Karpas-422 (cell line): ENCODE measurements at places on chromosomes 5 and 9. TPM values are rescaled to one million over a fixed set of nuclear protein-coding genes. Genes with fewer than 3 reads are reported as not detected.

PDZD2 gene
- total RNA-seq: not detected in 2 replicates

GRCh38 chr9:15725953-15726352, 173.1 kb downstream of the CCDC171 start:
- no peak overlapping the region for H3K4me3 ChIP-seq
- H3K27ac ChIP-seq: no peak overlapping the region
- H3K36me3 ChIP-seq: no peaks in the 10 kb centered on the region
- no peaks in the 10 kb centered on the region for H3K27me3 ChIP-seq
- H3K4me1 ChIP-seq: no peaks in the 10 kb centered on the region
- DNase-seq: no peak

GRCh38 chr9:23343226-23343625, 482.8 kb downstream of the ELAVL2 start:
- no peak overlapping the region for H3K27ac ChIP-seq
- no peak for DNase-seq
- no peaks in the 10 kb centered on the region for H3K4me1 ChIP-seq
- no peaks in the 10 kb centered on the region for H3K27me3 ChIP-seq

FAXDC2 gene
- not detected in 2 replicates for total RNA-seq

- DNase-seq: no peak
- H3K36me3 ChIP-seq: no peaks in the 10 kb centered on the region
- H3K4me1 ChIP-seq: no peaks in the 10 kb centered on the region
- no peak overlapping the region for H3K27ac ChIP-seq
- no peaks in the 10 kb centered on the region for H3K27me3 ChIP-seq
Measured at GRCh38 chr9:90331826-90332575, 310.6 kb downstream of the DIRAS2 start.

IL5 gene
- not detected in 2 replicates for total RNA-seq

- H3K27ac ChIP-seq: no peak overlapping the region
- DNase-seq: no peak
- H3K36me3 ChIP-seq: no peaks in the 10 kb centered on the region
- no peaks in the 10 kb centered on the region for H3K27me3 ChIP-seq
Measured at GRCh38 chr9:98883276-98883675, 60.4 kb upstream of the COL15A1 start.

GRCh38 chr5:14463629-14464028, 118.0 kb upstream of the OTULINL start:
- no peaks in the 10 kb centered on the region for H3K27me3 ChIP-seq
- no peak for DNase-seq
- no peak overlapping the region for H3K4me3 ChIP-seq
- H3K36me3 ChIP-seq: no peaks in the 10 kb centered on the region

GRCh38 chr5:127776477-127776876, 73.3 kb downstream of the CCDC192 start:
- no peak overlapping the region for H3K4me3 ChIP-seq
- DNase-seq: no peak
- H3K27ac ChIP-seq: no peak overlapping the region
- H3K36me3 ChIP-seq: no peaks in the 10 kb centered on the region

GRCh38 chr5:147887026-147887627, 8.6 kb downstream of the SCGB3A2 start:
- DNase-seq: peak; percentile 77
- no peaks in the 10 kb centered on the region for H3K4me1 ChIP-seq
- H3K27ac ChIP-seq: no peak overlapping the region
- no peaks in the 10 kb centered on the region for H3K27me3 ChIP-seq

CTXN3 gene
- total RNA-seq: not detected in 2 replicates

- H3K4me3 ChIP-seq: no peak overlapping the region
- no peak overlapping the region for H3K27ac ChIP-seq
Measured at GRCh38 chr5:36796155-36796554, 80.4 kb upstream of the NIPBL start.

DNA sequence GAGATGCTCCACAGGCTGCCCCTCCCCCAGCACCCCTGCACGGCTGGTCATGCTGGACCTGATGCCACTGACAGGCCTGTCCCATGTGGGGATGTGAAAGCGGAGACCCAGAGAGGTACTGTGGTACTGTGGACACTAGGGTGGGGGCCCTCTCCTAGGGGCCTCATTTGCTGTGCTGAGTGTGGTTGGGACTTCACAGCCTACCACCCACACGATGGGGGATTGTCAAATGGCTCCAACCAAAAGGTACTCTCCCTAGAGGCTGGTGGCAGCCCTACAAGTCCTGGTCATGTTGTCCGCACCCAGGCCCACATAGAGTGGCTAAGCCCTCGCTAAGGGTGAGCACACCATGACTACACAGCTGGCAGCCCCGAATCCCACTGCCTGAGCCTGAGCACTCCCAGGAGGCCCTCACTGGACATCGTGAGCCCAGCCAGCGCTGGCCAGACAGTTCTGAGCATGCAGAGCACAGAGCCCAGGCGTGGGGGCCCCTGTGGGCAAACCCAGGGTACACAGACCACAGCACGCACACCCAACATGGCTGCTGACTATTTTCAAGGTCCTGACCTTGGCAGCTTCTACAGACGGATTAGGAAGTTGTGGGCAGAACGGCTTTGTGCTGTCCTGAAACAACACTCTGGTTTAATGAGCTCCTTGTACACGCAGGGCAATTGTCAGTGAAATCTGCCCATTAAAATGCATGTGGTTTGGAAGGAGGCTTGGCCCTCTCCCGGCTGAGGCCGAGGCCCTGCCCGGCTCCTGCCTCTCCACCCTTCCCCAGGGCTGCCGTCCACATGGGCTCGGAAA, 214.1 kb downstream of the HSPA4 start:
- H3K4me3 ChIP-seq: no peak overlapping the region
- no peaks in the 10 kb centered on the region for H3K4me1 ChIP-seq
- no peak for DNase-seq
- H3K36me3 ChIP-seq: no peaks in the 10 kb centered on the region

GRCh38 chr5:119275601-119276173, 80.1 kb upstream of the TNFAIP8 start:
- peak; percentile 98 for DNase-seq
- no peaks in the 10 kb centered on the region; the same call in 1 of the 2 replicates for H3K36me3 ChIP-seq
- H3K4me1 ChIP-seq: peaks cover 84% of the 10 kb centered on the region
- peak overlapping the region; percentile 60 for H3K4me3 ChIP-seq

DNA sequence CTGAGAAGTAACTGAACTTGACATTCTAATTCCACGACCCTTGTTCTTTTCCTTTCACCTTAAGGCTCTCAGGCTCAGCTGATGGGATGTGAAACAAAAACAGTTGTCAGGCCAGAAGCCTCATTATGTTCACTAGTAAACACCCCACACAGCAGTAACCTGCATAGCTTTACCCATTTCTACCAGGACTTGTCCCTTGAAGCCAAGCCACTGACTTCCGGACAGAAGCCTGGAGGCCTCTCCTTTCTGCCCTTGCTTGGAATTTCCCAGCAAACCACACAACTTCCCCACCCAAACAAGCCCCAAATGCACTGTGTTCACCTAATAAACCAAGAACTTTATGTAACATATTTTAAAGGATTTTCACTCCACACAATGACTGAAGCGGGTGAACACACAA, 19.6 kb downstream of the PRUNE2 start:
- no peak overlapping the region for H3K4me3 ChIP-seq
- H3K27ac ChIP-seq: no peak overlapping the region
- no peaks in the 10 kb centered on the region for H3K27me3 ChIP-seq
- no peaks in the 10 kb centered on the region for H3K36me3 ChIP-seq

RNF130 gene
- total RNA-seq: 0.41 TPM in 1 of 2 replicates, not detected in the other

GRCh38 chr5:149995385-149996204, 4.9 kb downstream of the TIGD6 start:
- no peaks in the 10 kb centered on the region for H3K36me3 ChIP-seq
- H3K4me3 ChIP-seq: no peak overlapping the region
- H3K4me1 ChIP-seq: peaks cover 10% of the 10 kb centered on the region
- no peak overlapping the region for H3K27ac ChIP-seq

MEIKIN gene
- not detected in 2 replicates for total RNA-seq

DNA sequence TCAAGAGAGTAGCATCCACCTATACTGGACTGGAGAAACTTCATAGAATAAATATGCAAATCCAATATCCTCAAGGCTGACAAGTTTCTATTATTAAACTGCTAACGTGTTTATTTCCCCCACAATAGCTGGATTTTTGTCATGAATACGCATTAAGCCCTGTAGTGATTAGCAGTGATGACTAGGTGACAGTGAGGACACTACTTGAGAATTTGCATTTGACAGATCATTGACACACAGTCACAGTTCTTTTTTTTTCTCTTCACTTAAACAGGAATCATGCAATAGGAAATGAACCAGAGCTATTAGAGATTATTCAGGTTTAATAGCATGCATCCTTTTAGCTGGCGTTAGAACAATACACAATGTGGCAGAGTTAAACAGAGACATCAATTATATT, 35.3 kb downstream of the MPDZ start:
- H3K27ac ChIP-seq: no peak overlapping the region
- no peak overlapping the region for H3K4me3 ChIP-seq

TMEM215 gene
- not detected in 2 replicates for total RNA-seq

KLHL9 gene
- total RNA-seq: 14.0 and 21.2 TPM in 2 replicates

PKD2L2 gene
- total RNA-seq: not detected in 2 replicates

ZBED3 gene
- total RNA-seq: 4.2 and 9.4 TPM in 2 replicates

GRCh38 chr5:107876261-107876660, 205.5 kb upstream of the EFNA5 start:
- no peaks in the 10 kb centered on the region for H3K27me3 ChIP-seq
- no peaks in the 10 kb centered on the region for H3K36me3 ChIP-seq
- no peak overlapping the region for H3K4me3 ChIP-seq
- no peak overlapping the region for H3K27ac ChIP-seq
- H3K4me1 ChIP-seq: no peaks in the 10 kb centered on the region

SLCO6A1 gene
- total RNA-seq: not detected in 2 replicates

PCDHB5 gene
- total RNA-seq: not detected in 2 replicates
